ENCODE measurements at places on chromosomes 12 and 14.

- peak; percentile 71 for DNase-seq
Measured at GRCh38 chr12:46108721-46109120, 118.3 kb upstream of the SCAF11 start.

- DNase-seq = no peak
Measured at GRCh38 chr12:54509617-54510016, 12.1 kb downstream of the NCKAP1L start.

DNA sequence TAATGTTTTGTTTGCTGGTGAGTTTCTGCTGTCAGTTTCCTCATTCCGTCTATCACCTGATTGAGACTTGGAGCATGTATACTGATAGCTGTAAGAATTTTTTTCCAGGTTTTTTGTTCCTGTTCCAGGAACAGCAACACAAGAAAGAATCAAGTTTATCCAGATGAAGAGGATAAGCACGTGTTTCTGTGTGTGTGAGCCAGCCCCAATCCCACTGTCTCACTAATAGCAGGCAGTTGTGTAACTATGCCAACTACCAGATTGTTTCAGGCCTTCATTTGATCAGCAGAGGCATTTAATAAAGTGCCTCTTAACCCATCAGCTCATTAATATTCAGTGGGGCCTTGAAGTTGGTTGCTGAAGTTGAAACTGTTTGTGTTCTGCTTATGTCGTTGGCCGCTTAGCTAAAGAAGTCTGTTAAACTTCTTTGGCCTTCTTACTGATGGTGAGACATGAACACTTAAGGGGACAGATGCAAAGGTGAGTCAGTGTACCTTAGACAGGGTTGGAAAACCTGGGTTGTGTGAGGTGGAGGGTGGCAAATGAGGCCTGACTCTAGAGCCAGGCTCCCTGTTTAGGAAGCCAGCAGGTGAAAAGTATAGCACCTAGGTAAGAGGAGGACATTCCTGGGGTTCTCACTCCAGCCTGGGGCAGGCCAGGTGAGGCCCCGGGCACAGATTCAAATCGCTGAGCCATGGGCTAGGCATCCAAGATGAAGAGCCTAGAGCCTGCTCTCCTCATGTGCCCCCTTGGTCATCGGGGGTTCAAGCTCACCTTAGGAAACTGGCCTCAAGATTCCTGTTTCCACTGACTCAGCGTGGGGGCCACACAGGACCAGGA lies 3.7 kb downstream of the ANKRD13A start:
- DNase-seq = no peak

DNA sequence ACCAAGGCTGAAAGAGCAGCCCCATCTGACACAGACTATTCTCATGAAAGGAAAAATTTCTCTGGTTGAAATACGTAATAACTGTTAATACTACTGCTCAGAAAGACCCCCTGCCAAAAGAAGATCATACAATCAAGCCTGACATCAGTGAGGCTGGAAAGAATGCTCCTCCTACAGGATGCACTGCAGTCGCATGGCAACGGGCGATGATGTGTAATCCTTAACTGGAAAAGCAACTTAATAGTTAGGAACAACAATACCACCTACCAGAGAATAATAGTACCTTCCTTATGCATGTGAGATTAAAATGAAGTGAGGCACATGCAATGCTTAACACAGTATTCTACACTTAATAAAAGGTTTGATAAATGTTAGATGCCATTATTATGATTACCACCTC lies 1.2 kb upstream of the GOLGA5 start:
- no peak for DNase-seq

DNA sequence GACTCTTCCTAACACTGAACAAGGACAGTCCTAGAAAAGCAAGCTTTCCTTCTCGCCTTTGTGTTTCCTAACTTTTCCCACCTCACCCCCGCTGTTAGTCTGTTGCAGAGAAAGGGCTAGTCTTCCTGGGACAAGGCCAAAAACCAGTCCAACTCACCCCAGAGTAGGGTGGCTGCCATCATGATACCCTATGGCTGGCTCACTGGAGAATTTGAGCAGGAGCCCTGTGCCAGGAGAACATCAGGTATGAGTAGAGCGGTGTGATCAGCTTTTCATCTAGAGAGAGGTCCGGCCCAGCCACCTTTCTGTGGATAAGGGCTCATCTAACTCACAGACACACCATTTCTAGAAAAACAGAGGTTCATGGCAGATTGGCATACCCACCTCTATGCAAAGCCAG lies 16.7 kb upstream of the ZFP36L1 start:
- no peak for DNase-seq

- no peak for DNase-seq
Measured at GRCh38 chr14:49056021-49056420, 530.2 kb downstream of the RPS29 start.

GRCh38 chr12:67689385-67689784 lies 40.8 kb downstream of the DYRK2 start:
- no peak for DNase-seq

- DNase-seq = peak; percentile 34
Measured at GRCh38 chr14:58299401-58300330, 1.3 kb downstream of the ARID4A start.

DNA sequence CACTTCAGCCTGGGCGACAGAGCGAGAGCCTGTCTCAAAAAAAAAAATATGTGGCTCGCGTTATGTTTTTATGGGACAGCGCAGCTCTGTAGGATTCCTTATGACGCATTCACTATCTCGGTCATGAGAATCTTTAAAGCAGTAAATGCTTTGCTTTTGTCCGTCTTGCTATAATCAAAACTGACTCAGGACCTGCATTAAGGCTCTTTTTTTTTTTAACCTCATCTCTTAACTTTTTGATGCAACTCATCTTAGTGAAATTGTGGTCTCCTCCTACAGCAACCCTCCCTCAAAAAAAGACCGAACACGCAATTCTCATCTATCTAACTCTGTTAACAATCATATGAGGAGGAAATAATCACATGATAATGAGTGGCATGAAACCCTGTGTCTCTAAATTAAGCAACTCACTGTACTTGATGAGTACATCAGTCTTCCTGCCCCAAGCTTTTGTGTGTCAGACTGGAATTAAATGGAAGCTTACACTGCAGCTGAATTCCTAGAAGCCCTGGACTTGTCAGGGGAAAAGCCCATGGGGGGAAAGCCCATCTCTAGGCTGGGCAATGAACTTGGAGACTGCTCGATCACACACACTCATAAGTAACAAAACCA lies 4.3 kb downstream of the P2RX4 start:
- no peak for DNase-seq

- no peak for DNase-seq
Measured at GRCh38 chr14:68886109-68886434, 93.0 kb downstream of the ACTN1 start.

DNA sequence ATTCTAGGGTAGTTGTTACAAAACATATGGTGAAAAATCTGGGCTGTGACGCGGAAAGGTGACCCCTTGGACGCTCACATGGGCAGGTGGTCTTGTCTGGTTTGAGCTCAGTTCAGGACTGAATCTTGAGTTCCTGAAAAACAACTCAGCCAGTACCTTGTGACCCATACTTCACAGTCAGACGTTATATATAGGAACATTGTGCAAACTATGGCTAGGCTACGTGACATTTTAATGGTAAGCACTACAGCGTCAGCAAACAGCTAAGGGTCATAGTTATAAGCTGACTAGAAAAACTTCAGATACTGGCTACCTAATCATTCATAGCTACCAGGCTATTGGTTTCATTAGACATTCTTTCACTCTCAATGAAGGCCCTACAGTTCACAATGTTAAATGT lies 14.8 kb upstream of the EDDM3A start:
- no peak for DNase-seq

DNA sequence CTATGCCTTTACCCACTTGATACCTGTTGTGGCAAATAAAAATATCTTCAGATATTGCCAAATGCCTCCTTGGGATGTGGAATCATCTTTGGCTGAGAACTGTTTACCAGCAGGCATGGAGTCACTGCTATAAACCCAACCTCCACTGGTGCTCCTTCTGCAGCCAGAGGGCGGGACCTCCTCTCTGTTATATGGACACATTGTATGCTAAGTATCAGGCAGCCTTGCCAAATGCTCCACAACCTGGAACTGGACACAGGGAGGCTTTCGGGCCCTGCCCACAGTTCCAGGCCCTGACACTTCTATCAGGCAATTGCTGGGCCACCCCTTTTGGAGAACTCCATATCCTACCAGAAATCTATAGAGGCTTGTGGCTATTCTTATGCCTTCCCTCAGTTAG lies 201.0 kb downstream of the TMX1 start:
- DNase-seq = no peak

DNA sequence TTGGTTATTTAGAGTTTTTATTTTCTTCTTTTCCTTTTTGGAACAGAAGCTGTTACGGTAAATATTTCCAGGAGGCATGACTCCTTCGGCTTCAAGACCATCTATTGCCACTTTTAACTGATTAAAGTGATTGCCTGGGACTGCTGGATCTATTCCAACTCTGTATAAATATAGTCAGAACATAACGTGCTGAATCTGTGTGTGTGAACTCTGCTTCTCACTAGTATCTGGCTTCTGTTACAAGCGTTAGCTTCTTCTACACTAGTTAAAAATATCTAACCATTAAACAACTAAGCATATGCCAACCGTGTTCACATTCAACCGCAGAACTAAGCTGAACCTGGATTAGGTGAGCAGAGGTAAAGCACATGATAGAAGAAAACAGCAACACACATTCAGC lies 49.0 kb downstream of the TMTC1 start:
- no peak for DNase-seq

DNA sequence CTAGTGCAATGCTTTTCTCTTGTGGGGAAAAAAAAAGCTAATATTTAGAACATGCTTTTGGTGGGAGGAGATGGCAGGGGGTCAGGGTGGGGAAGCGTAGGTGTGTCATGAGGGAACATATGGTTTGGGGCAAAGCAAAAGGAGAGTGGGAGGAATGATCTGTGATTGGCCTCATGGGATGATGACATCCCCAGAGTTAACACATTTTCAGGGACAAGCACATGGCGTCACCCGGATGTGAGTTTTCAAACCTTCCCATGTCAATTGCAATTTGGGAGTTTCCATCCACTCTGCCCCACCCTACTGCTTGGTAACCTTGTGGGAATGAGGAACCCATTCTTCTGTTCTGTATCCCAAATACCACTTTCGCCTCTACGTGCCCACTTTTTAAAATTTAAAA lies 164.2 kb downstream of the SSPN start:
- DNase-seq = no peak

GRCh38 chr14:55980970-55981369 lies 137.2 kb upstream of the PELI2 start:
- DNase-seq = no peak

- no peak for DNase-seq
Measured at GRCh38 chr14:41860586-41860985, 253.9 kb downstream of the LRFN5 start.

GRCh38 chr14:99273766-99274345 lies 1.9 kb upstream of the BCL11B start:
- DNase-seq = peak; percentile 56

DNA sequence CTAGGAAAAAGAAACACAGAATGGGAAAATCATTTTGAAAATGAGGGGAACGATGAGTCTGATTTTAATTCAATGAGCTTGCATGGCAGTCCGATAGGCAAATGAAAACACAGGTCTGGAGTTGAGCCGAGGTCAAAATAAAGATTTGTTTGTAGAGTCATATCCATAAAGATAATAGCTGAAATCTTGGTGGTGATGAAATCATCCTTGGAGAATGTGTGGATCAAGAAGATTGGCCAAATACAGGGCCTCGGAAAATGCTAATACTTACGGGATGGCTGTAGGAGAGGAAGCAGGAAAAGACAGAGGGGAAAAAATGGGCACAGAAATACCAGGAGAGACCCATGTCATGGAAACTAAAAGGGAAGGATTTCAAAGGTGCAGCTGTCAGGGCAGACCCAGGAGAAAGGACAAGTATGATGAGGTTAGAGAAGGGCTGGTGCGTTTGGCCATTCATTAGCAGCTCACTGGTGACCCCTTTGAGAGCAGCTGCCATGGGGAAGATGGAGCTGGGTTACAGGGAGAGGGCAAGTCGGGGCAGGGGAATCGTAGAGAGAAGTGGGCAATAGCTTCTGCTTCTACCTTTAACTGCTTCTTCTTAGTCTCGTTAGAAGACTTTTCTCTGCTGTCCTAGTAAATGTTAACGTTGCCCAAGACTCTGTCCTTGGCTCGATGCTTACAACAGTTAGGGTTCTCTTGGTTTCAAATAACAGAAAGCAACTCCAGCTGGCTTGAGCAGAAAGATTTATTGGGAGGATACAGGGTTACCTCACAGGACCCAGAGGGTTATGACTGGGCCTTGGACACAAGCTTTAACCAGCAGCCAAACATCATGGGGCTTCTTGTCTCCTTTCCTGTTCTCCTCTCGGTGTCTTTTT lies 161.8 kb downstream of the EFCAB11 start:
- no peak for DNase-seq

DNA sequence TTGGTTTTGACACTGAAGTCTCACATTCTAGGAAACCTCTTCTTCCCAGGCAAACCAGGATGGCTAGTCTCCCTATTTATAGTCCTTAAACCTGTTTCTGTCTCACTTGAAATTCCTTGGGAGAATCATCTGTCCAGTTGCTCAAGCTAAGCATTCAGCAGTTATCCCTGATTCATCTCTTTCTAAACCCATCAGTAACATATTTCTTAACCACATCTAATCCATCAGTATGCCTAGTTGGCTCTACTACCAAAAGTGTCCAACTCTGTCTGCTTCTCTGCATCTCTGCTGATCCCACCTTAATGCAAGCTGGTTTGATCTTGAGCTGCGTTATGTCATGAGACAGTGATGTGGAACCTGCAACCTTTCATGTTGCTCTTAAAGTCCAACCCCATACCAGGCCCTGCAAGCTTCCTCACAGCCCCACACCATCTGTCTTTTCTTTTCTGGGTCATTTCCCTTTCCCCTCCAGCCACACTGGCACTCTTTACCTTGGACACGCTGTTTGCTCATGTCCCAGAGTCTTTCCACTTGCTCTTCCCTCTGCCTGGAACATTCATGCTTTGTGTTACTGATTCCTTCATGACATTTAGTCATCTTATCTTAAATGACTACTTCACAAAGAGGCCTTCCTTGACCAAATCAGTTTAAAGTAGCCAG lies 380.8 kb upstream of the RGS6 start:
- peak; percentile 31 for DNase-seq

- peak; percentile 37 for DNase-seq
Measured at GRCh38 chr12:88579161-88579517, 1.1 kb downstream of the KITLG start.

- DNase-seq = no peak
Measured at GRCh38 chr12:11598900-11599299, 50.6 kb upstream of the ETV6 start.

DNA sequence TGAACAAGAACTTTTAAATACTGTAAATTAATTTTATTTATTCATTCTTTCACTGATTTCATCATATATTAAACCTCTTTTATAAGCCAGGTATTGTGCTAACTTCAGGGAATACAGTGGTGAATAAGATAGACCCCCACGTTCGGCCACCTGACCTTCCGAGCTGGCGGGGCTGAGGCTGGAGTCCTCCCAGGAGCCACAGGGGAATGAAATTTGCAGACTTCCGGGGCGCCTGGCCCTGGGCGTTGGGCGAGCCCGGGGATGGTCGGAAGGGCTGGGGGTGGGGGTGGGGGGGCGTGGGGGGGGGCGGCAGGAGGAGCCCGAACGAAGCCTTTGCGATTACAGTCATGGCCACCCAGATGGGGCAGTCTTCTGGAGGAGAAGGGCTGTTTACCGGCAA lies 383.4 kb downstream of the PAWR start:
- no peak for DNase-seq
